Stimulated activated CD8-positive, alpha-beta memory T cell treated with anti-CD3 and anti-CD28 coated beads, Interleukin-12 subunit alpha, Interleukin-12 subunit beta, amount 100 ng/mL, for 1 hour (primary cell): ENCODE measurements at places on chromosomes 2 and 18.

- no peak for DNase-seq
Observed at GRCh38 chr2:46074501-46074900, 222.7 kb upstream of the EPAS1 start.

- DNase-seq: no peak
Observed at GRCh38 chr2:52428224-52428623, 1339.4 kb upstream of the CHAC2 start.

DNA sequence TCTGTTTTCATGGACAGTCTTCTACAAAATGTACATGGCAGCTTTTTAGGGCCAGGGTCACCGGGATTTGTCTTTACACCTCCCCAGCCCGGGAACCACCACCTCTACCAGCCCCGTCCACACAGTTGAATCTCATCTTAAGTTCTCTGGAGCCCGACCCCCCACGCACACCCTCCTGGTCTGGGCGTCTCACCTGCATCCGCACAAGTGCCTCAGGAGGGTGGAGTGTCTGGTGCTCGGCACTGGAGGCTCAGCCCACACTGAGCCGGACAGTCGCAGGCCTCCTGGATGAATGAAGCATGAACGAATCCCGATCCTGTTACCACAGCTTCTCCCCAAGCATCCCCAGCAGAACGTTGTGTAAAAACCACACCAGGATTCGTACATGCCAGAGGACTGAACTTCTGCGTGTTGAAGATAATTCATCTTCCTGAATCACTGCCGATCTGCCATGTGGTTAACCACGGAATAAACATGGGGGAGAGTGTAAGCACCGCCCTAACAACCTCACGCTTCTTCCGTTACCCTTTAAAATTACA, 162.0 kb downstream of the RTP5 start:
- DNase-seq: peak; percentile 49

DNA sequence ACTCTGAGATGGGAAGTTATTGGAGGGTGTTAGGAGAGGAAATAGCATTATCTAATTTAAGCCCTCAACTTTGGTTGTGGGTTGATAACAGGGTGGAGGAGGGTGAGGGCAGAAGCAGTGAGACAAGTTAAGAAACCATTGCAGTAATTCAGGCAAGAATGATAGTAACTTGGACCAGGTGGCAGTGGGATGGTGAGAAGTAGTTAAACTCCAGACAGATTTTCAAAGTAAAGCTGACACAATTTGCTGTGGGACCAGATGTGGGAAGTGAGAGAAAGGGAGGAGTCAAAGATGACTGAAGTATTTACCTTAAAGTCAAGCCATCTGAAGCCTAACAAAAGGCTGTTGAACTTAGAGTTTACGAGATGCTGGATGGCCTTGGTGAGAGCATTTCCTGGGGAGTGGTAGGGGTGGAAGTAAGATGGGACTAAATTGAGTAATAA, 163.2 kb upstream of the KLF7 start:
- no peak for DNase-seq

GRCh38 chr2:159160954-159161353, 125.5 kb downstream of the WDSUB1 start:
- DNase-seq: no peak

DNA sequence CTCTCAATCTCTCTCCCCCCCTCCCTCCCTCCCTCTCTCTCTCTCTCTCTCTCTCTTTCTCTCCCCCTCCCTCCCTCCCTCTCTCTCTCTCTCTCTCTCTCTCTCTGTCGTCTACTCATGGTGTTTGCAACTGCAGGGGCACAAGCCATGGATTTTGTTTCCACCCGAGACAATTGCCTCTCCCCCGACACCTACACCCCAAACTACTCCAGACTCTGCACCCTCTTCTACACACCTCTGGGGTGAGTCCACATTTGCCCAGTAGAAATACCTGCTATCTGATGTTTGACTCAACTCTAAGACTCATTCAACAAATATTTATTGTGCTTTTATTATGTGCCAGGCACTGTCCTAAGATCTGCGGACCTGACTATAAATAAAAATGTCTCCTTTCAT, 93.7 kb downstream of the TMEM17 start:
- no peak for DNase-seq
